ENCODE measurements at places on chromosomes 13 and 19.

GRCh38 chr13:106393776-106394175 is 141.7 kb downstream of the EFNB2 start:
- no peak for DNase-seq

DNA sequence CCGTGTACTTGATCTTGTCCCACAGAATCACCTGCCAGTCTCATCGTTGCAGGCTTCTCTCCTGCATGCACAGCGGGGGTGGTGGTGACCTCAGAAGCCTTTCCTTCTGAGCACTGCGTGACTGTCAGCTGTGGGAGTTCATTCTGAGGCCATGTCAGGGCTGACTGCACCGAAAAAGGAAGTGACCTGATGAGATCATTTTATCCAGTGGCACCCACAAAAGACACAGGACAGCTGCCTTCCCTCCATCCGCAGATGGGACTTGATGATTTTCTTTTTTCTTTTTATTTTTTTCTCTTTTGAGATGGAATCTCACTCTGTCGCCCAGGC is 89.7 kb downstream of the RAB20 start:
- DNase-seq: no peak

DNA sequence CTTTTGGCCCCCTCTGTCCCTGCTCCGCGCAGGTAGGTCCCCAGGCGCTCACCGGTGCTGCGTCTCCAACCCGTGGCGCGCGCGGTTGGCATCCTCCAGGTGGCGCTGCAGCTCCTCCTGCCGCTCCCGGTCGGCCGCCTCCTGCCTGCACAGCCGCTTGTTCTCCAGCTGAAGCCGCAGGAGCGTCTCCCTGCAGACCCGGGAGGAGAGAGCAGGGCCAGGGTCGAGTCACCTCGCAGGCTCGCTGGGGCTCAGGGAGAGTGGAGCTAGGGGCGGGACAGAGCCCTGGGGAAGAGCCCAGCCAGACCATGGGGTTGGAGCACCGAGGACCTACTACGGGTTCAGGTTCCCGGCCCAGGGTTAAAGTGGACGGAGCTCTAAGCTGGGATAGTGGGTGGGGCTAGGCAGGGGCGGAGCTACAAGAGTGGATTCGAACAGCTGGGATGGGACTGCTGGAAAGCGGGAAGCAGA is 9.3 kb downstream of the HOOK2 start:
- peak; percentile 53 for DNase-seq

GRCh38 chr13:63954683-63955082 is 2539.0 kb upstream of the PCDH20 start:
- DNase-seq: no peak

DNA sequence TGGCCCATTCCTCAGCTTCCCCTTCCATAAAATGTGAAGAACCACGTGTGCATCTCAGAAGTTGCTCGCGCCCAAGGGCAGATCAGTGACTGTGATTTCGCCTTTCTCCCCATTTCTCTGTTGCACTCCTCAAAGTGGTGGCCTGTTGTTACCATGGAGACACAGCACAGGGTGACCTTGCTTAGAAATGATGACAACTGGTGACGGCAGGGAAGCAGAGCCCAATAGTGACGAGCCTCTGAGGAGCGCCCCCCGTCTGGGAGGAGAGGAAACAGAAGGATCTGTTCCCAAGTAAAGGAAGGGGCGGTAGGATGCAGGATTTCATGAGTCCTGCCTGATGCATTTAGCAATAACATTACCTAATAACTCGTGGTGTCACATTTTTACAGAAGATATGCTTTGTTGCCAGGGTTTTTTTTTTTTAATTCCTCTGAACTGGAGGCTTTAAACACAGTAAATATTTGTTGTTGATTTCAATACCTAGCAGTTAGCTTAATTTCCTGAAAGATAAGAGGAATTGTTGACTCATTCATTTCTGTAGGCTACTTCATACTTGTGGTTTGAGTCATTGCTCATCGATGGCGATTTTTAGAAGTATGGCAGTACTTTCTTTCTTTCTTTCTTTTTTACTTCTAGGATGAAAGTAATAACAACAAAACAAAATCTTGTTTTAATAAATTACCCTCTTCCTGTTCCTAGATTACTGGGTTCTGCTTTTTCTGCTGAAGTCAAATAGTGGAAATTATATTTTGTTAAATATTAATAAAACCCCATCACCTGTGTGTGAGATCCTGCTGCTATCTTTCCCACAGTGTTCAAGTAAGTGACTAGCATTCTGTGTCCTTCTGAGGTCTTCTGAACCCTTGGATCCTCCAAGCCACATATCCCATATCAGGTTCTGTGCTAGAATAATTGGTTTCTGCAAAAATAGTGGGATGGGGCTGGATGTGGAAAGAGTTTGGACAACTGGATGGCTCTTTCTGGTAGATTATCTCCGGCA is 36.0 kb downstream of the MBNL2 start:
- DNase-seq: no peak

DNA sequence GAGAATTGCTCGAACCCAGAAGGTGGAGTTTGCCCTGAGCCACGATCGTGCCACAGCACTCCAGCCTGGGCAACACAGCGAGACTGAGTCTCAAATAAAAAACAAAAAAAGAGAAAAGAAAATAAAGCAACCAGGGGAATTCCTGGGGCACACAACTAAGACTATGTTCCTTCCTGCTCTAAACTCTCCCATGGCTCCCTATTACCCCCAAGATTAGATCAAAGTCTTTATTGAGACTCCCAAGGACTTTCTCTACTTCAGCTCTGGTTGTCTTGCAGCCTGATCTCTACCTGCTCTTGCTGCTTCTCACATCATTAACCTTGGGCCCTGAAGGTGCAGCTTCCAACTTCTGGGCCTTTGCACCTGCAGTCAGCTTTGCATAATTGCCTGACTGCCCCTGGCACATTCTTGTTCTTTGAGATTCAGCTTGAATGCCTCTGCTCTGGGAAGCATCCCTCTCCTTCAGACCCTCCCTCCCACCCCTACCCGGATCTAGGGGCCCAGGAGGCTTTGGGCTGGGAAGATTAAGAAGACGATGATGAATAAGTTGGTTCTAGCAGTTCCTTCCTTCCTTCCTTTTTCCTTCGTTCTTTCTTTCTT is 16.8 kb upstream of the CERS4 start:
- DNase-seq: no peak

DNA sequence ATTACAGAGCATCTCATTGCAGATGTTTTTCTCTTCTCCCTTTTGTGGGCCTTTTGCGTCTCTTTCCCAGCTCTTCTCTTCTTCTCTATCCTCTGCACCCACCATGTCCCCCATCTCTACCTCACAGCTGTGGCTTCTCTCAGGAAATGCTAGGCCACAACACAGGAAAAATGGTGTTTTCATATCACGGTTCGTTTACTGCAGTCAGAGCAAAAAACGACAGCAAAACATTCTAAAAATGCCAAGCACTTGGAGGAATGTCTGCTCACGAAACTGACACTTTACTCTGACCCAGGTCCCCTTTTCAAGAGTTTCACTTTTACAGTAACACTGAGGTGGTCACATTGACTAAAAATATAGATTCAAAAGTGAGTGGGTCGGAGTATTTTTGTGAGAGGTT is 152.2 kb downstream of the DCT start:
- no peak for DNase-seq

DNA sequence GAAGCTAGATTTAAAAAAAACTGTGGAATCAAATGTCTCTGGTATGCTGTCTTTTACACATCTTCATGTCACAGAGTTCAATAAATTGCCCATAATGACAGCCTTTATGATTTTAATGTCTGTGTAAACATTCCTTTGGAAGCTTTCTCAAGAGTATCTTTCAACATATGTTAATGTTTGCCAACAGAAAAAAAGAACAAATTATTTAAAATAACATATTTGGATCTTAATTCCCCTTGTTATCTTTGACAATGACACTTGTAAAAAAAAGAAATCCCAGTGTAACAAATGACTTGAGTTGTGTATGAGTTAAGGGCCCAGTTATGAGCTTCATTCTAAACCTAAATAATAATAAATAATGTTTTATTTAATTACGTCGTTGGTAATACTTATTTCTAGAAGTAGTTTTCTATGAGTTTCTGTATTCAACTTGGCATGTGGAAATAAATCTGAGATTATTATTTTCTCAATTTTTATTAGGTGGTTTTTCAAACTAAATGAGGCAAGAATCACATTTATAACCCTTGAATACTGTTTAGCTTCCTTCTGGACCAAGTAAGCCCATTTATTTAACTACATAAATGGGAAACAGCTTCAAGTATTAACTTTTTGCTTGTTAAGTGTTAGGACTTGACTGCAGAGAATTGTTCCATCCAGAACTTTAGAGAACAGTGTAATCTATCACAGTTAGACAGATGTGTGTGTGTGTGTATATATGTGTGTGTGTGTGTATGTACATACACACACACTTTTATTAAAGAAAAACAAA is 182.1 kb downstream of the POSTN start:
- no peak for DNase-seq

GRCh38 chr19:50510121-50510670 is 795 bp downstream of the JOSD2 start:
- DNase-seq: no peak

DNA sequence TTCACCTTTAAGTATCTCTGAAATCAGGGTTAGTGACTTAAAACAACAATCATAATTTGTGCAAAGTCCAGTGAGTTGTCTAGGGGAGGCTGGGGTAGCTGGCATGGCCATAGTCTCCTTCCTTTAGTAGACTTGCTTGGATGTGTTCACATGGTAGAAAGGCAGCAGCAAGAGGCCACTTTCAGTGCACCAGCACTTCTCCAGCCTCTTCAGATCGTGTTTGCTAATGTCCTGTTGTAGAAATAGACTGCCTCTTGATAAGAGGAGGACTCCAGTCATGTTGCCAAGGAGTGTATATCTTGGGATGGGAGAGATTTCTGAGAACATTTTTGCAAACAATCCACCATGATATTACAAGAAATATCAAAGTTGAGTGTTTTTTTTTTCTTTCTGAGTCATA is 22.9 kb downstream of the WDFY2 start:
- DNase-seq: no peak
